CD4-positive, alpha-beta T cell treated with Interleukin-17A for 1 hour (primary cell): ENCODE measurements at places on chromosomes 5 and 9.

DNA sequence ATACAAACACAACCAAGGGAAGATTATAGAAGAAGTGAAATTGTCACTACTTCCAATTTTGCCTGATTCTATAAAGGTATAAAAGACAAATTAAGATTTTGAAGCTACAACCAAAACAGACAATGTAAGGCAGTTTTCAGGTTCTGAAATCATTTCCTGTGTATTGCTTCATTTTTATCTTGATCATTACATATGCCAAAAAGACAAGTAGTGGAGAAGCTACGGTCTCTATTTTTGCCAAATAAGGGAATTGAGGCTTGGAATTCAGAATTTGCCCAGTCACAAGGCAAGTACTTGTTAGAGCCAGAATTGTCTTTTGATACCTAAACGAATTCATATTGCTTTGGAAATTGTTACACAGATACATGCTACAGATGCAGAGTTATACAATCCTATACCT lies 20.6 kb downstream of the EDIL3 start:
- no peak for DNase-seq

GRCh38 chr9:92392690-92393089 lies 11.7 kb downstream of the OGN start:
- no peak for DNase-seq

DNA sequence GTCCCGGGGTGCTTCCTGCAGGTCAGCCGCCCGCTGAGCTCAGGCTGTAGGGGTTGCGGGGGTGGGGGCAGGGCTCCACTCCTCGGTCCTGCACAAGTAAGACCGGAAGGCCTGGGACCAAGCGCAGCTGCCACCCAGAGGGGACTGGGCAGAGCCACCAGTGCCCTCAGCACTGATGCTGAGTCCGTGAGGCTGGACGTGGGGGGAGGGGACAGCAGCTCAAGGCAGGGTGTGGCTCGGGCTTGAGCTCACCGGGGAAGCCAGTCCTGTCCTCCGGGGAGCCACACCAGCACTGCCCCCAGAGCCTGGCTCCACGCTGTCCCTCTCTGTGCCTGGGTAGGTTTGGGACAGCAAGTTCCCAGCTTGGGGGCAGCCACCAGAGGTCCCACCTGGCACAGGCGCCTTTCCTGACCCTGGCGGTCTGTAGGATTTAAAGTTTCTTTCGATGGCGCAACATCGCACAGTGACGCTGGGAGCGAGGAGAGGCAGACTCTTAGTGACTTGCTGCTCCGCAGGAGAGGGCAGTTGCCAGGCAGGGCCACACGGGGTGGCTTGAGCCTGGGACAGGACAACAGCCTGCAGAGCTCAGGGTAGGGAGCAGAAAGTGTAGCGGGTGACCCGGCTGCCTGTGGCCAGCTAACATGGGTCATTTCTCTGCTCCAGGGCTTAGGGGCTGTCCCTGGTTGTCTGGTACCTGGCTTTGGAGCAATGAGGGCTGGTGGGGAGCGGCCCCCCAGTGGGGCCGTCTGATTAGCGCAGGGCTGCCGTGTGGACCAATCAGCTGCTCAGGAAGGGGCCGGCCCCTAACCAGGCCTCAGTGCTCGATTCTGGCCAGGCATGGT lies 5.7 kb downstream of the LCN1 start:
- no peak for DNase-seq

DNA sequence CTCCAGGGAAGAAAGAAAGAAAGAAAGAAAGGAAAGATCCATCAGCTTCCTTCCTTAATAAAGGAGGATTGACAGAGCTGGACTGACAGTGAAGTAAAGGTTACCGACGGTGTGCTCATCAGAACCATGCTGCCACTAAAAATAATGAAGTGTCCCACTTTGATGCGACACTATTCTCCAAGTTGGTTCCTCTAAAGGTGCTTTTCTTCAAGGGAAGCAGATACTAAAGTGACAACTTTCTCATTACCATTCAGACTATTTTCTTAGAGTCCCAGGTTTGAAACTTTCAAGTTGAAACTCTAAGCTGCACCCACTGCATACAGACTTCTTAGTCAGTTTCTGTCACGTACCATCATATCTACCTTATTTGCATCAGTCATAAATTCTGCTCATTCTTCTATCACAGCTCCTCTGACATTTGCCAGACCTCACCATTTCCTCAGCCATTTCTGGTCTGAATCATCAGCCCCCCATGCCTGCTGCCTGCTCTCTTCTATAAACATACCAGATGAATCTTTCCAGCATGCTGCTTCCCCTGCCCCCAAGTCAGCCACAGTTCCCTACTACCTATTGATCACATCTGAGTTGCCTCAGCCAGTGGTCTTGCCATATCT lies 177.6 kb downstream of the DEPDC1B start:
- no peak for DNase-seq

GRCh38 chr5:155268770-155269425 lies 255.3 kb downstream of the KIF4B start:
- DNase-seq = no peak

GRCh38 chr5:159101685-159102084 lies 2.0 kb upstream of the EBF1 start:
- DNase-seq = no peak

GRCh38 chr9:89874351-89875321 lies 269.8 kb downstream of the GADD45G start:
- DNase-seq = no peak

DNA sequence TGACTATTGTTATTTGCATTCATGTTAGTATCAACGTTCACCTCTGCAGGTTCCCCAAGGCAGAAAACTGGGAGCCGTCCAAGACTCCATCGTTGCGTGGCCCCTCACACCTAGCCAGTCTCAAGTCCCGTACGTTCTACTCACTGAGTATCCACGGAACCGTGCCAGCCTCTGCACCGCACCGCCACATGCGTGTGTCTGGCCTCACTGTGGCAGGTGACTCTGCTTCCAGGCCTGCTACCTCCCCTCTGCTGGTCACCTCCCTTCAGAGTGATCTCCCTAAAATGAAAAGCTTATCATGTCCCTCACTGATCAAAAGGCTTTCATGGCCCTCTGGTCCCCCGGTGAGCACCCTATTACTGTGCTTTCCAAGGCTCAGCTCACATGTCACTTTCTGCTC lies 108.1 kb downstream of the GABBR2 start:
- no peak for DNase-seq

- DNase-seq = no peak
Observed at GRCh38 chr9:136779808-136780207, 11.3 kb upstream of the TMEM141 start.

DNA sequence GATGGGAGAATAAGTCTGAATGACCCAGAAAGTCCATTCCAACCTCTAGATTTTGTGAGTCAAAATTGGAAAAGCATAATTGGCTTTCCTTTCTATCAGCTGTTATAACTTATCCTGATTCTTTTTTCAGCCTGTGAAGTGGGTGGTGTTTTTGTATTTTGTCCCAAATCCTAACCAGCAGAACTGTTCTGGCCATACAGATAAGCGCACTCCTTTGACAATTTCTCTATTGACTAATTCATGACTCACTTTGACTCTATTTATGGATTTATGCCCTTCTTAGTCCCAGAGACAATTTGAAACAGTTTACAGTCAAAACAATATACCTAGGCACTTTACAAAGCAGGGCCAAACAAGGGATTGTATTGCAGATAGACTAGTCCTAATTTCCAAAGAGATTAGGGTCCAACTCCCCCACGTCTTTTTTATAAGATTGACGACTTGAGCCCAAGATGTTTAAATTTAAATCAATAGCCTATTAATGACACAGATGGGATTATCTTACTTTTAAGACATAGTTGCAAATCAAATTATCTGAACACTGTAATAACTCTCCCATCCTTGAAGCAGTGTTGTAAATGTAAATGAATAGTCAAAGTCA lies 301.7 kb upstream of the SEMA6A start:
- no peak for DNase-seq

DNA sequence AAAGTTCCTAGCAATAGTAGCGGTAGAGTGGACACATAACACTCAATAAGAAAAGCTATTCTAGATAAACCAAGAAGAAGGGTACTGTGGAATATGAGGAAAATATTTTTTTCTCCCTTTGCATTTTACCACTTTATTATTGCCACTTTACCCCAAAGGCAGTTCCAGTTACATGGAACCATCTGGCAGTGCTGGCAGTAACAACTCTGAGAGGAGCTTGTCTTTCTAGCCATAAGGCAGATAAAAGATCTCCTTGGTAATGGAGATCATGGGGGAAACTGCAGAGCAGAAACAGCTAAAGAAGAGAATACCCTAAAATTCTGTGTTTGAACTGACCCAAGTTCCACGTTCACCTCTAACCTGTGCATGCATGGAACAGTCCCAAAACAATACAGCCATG lies 38.5 kb downstream of the UBTD2 start:
- no peak for DNase-seq

- no peak for DNase-seq
Observed at GRCh38 chr9:133735931-133736330, 2.2 kb downstream of the SARDH start.

- no peak for DNase-seq
Observed at GRCh38 chr9:109192732-109193361, 25.8 kb upstream of the FRRS1L start.
